Occipital lobe (tissue), 3 donors: ENCODE measurements at places on chromosomes 4 and X. TPM values are rescaled to one million over a fixed set of nuclear protein-coding genes. Genes with fewer than 3 reads are reported as not detected.

Gene HMX1
- total RNA-seq: 0.16 TPM

Gene IL3RA
- total RNA-seq: 0.94 TPM

Gene CITED1
- 3.0 TPM for total RNA-seq

Gene TRIM61
- 2.5 TPM for total RNA-seq

Gene SFRP2
- total RNA-seq: 1.1 TPM

Gene BCORL1
- total RNA-seq: 3.7 TPM

Gene F9
- not detected for total RNA-seq

Gene SLC6A14
- total RNA-seq: not detected

Gene S100G
- total RNA-seq: not detected

Gene PDE6B
- total RNA-seq: 5.6 TPM

Gene SPANXN3
- not detected for total RNA-seq

DNA sequence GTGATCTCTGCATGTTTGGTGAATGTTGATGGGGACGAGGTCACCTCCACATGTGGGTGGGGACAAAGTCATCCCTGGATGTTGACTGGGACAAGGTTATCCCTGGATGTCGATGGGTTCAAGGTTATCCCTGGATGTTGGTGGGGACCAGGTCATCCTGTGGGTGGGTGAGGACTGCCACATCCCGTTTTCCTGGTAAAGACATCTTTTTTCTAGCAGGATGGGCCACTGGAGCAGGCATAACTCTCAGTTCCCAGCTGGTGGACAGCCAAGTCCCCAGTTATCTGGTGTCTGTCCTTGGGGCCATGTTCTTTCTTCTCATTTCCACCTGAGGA, 28.3 kb upstream of the PLCXD1 start:
- DNase-seq: no peak

DNA sequence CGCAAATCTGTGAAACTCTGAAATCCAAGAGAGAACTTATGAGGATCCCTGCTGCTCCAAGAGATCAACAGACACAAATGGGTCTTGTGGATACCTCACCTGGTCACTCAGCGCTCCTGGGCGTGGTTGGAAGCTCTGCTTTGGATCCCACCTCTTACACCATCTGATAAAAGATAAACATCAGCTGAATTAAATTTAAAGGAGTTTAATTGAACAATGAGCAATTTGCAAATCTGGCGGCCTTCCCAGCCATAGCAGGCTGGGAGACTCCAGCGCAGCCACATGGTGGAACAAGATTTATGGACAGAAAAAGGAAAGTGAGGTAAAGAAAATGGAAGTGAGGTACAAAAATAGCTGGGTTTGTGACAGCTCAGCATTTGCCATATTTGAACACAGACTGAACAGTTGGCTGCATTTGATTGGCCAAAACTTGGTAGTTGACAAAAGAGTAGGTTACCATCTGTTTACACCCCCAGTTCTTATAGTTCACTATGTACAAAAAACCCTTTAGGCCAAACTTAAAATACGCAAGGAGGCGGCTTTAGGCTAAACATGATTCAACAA, 437.3 kb upstream of the NDST3 start:
- DNase-seq: no peak

DNA sequence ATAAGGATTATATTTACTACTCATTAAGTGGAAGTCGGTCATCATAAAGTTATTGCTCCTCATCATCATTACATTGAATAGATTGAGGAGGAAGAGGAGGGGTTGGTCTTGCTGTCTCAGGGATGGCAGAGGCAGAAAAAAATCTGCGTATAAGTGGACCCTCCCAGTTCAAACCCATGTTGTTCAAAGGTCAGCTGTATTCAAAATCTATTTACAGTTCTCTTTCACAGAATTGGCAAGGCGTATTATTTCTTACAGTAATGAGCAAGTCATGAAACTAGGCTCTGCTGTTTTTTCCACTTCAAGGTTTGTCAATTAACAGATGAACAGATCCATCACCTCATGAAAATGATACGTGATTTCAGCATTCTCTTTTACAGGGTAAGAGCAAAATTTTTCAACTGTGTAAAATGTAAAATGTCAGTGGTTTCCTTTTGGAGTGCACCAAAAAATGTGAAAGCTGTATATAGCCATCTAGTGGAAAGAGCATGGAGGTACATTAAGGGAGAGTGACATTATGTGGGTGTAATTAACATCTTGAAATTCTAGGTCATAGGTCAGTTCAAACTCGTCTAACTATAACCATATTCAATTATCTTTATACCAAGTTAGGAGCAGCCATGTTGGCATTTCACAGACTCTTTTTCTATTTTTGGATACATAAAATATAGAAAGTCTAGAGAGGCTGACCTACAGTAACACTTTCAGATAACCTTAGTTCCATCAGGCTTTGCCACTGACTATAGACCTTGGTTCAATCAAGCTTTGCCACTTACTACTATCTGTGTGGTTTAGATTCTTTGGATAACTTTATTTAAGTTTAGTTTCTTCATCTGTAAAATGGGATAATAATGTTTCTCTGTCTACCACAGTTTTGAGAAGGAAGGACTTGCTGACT, 30.1 kb downstream of the NEIL3 start:
- no peak for DNase-seq

- no peak for DNase-seq
These were observed 38.1 kb downstream of the KDR start for GRCh38 chr4:55087009-55087912.

DNA sequence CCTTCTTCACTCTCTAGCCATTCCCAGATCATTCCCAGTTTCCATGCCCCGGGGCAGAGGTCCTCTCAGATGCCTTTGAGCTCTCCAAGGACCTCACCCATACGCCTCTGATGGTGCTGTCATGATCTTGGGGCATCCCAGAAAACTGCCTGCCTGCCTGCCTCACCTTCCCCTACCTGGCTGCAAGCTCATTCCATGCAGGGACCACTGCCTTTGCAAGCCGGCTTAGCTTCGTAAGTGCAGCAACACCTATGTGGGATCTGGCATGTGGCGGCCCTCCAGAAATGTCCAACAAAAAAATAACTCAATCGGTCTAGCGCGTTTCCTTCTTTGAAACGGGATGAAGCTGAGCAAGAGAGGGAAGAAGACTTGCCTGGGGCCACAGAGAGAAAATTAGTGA, 53.0 kb downstream of the C4orf50 start:
- DNase-seq: no peak

DNA sequence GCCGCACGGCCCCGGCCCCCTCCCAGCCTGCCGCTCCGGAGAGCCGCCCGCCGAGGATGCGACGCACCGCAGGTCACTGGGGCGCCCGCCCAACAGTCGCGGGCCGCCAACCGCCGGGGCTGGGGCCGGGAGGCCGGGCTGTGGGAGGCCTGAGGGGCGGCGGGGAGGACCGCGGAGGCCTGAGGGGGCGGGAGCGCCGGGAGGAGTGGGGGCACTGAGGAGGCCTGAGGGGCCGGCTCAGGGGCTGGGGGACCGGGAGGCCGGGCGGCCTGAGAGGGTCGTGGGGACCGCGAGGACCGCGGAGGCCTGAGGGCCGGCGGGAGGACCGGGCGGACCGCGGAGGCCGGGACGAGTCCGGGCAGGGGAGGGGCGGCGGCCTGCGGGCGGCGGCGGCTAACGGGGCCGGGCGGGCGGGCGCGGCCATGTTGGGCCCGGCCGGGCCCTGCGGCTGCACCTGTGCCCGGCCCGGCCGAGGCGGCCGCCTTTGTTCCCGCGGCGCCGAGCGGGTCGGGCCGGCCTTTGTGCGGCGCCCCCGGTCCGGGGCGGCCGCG, 353 bp downstream of the NSD2 start:
- no peak for DNase-seq

GRCh38 chr4:172348426-172348825, 535.2 kb downstream of the GALNTL6 start:
- DNase-seq: no peak

DNA sequence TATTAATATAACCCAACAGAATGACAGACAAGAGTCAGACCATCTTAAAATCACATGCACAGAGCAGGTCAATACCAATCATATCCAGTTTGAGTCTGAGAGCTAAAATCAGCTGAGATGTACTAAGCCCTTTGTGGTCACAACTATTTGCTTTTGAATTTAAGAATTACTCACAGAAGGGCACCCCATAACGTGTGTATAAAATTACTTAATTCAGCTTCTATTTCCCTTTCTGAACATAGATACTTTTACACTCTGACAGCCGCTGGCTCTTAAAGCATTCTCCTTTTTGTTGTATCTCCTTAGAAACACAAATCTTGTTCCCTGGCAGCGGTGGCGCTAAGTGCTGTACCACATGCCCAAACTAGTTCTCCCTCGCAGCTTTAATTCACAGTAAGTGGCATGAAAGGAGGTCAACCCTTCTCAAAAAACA, 14.8 kb upstream of the PPARGC1A start:
- DNase-seq: peak; percentile 13

- no peak for DNase-seq
These were observed 294.0 kb downstream of the HS3ST1 start for GRCh38 chr4:11134705-11135104.

DNA sequence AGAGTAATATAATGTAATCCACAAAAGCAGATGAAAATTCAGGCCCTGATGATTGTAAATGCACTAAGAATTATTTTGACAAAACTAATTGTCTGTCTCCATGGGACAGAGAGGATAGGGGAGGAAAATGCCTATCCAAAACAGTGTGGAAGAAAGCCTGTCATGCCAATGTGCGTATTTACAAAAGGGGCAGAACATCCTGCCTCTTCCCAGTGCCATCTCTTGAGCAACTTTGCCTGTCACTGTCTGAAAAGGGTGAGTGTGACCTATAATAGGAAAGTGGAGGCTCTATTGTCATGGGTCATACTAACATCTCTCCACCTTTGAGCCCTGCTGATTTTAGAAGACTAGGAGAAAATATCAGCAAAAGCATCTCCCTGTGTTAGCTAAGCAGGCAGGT, 264.1 kb downstream of the UNC5C start:
- DNase-seq: no peak

DNA sequence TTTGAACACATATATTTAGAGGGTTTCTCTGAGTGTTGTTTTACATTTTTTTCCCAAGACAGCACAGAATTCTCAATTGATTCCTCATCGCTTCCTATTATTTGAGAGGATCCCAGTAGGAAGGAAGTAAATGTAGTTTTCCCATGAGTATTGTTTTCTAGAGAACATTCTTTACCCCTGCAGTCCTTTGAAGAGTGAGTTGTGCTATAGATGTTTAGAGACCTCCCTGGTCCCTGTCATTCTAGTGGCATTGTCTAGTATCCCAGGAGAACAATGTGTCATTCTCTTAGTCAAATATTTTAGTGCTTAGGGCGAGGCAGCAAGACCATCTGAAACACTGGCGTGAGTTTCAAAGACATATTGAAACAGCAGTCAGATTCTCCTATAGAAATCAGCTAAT, 32.5 kb downstream of the SORBS2 start:
- no peak for DNase-seq

GRCh38 chrX:318739-319578, at the start of gene GTPBP6:
TSS of gene GTPBP6 (minus strand) at chrX:318796. CDS start at chrX:318787, 9 bp downstream.
- DNase-seq: no peak

GRCh38 chrX:132591719-132592275, 103.0 kb upstream of the MBNL3 start:
- no peak for DNase-seq

- DNase-seq: no peak
These were observed 154.4 kb downstream of the SHROOM3 start for GRCh38 chr4:76589402-76589801.

GRCh38 chr4:82642331-82642730, 80.5 kb upstream of the TMEM150C start:
- no peak for DNase-seq

- no peak for DNase-seq
These were observed 38.9 kb downstream of the KIT start for GRCh38 chr4:54696649-54697048.

DNA sequence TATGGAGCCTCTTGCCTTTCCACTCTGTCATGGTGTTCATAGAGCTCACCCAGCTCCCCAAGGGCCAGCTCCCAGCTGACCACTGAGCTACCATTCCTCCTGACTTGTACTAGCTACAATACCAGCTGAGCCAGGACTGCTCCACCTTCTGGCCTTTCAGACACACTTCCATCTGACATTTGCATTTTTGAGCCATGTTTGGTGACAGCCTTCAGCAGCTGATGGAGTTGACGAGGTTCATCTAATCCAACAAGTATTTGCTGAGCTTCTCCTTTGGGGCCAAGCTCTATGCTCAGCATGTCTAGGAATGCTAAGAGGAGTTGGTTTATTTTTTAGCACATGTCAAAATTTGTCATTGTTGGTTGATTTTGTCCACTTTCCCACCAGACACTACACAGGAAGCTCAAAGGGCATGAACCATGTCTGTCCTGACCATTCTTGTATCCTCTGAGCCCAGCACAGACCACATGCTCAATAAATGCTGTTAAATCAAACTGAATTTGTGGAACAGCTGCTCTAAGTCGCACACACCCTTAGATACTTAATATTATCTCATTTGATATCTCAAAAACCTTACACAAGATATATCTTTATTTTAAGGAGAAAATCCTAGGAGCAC, 142.6 kb upstream of the PPARGC1A start:
- DNase-seq: no peak

- no peak for DNase-seq
These were observed 403.9 kb upstream of the RPS6KA3 start for GRCh38 chrX:20670611-20671010.

DNA sequence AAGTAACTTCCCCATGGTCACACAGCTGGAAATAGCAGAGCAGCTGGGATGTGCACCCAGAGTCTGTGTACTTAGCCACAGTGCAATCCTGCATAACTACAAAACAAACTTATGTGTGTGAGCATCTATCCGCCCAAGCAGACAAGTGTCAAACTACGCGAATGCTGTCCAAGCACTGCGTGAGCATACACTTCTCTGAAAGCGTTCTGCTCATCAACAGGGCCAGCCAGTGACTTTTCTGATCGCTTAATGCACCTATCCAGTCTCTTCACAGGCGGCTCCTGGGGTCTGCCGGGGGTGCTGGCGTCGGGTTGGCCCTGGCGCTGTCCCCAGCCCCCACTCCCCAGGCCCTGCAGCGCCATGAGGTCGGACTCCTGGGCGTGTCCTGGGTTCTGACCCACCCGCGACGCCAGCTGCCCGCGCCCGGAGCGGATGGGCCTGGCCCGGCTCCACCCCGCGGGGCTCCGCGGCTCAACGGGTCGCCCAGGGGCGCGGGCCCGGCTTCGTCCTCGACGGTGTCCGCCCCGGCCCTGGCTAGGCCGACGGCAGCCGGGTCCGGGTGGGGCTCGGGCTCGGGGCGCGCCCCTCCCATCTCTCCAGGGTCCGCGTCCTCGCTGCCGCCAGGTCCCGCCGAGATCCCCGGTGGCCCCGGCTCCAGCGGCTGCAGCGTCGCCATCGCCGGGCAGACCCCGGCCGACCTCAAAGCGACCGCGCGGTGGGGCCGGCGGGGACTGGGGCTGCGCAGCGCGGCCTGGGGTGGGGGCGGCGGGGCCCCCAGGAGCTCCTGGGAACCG, 1.3 kb upstream of the ZNF141 start:
- no peak for DNase-seq

GRCh38 chr4:74665876-74666275, 128.4 kb downstream of the BTC start:
- no peak for DNase-seq

GRCh38 chr4:175106301-175106700, 188.1 kb downstream of the ADAM29 start:
- DNase-seq: no peak

GRCh38 chr4:67204441-67204840, 340.9 kb downstream of the CENPC start:
- no peak for DNase-seq

GRCh38 chrX:121958886-121959285, 911.5 kb downstream of the GLUD2 start:
- DNase-seq: no peak

- no peak for DNase-seq
These were observed 180.8 kb downstream of the FRMPD4 start for GRCh38 chrX:12319003-12319519.

GRCh38 chr4:87002682-87003043, 67.9 kb downstream of the AFF1 start:
- DNase-seq: no peak
